HTR-8/SVneo (cell line): ENCODE measurements at places on chromosomes 11 and 22.

DNA sequence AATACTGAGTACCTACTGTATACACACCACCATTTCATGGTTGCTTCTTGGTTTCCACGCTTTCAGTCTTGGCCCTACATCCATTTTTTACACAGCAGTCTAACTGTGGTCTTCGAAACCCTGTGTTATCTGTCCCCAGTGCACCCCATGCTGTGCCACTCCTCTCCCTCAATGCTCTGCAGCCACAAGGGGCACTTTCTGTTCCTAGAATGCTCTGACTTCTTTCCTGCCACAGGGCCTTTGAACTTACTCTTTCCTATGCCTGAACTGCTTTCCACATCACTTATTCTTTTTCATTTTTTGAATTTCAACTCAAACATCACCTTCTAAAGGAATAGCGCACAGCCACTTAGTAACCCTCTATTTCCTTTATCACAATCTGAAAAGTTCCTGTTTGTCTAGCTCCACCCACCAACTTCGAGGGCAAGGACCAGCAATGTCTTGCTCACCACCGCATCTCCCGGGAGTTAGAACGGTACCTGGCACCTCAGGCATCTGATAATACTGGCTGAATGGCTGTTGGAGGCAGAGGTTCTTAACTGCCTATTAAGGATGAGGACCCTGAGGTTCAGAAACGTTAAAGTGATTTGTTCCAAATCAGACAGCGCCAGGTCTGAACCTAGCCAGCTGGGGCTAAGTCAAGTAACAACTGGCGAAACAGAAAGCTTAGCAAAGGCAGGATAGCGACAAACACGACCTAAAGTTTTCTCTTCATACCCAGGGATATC is 568 bp downstream of the ALG8 start:
- DNase-seq = peak; percentile 27

GRCh38 chr22:48947636-48948035 is 880.0 kb downstream of the BRD1 start:
- no peak for DNase-seq

GRCh38 chr11:126578426-126578825 is 222.9 kb downstream of the ST3GAL4 start:
- DNase-seq = no peak

GRCh38 chr11:102293873-102294601 is 23.2 kb upstream of the BIRC3 start:
- DNase-seq = peak; percentile 69

DNA sequence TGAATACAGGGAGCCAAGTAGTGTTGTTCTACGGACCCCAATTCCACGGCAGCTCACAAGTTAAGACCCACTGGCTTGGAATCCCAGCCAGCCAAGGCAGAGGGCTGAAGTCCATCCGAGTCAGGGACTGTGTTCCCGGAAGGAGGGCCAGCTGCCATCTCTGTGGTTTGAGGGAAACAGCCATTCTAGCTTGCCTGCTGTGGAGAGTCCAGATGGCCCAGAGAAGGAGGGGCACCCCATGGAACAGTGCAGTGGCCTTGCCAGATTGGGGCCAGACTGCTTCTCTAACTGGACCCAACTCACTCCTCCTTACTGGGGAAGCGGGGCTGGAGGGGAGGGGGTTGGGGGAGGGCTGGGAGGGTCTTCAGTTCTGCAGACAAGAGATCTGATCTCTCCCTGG is 156.4 kb downstream of the FAM181B start:
- DNase-seq = no peak

DNA sequence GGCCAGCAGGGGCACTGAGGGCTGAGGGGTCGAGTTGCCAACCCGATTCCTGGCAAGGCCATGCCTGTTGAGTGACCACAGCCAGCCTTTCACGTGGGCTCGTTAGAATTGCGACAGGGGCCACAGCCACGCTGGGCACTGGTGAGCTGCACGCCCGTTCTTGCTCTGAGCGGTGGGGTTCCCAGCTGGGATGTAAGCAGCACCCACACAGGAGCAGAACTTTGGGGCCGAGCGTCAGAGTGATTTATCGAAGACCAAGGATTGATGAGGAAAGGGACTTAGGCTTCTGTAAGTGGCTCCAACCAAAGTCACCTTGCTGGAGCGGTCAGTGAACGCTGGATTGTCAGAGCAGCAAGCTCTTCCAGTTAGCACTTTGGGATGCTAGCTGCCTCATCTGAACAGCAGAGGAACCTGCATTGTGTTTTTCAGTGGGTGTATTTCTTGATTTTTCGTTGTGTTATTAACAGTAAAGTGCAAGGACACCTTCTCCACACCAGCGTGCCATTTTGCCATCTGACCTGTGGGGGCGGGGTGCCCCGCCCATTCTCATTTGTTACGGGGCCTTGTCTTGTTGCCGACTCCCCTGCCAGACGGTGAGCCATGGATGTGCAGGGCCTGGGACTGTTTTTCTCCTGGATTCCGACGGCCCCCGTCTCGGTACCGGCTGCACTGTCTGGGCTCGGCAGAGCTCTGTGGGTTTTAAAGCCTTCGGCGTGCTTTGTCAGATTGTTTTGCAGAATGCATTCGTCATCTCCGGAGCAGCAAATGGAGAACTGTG is 202.5 kb downstream of the TBC1D22A start:
- DNase-seq = no peak
